ENCODE measurements at places on chromosomes 2 and 18.

GRCh38 chr2:239602290-239603282, 201.8 kb upstream of the HDAC4 start:
- peak; percentile 70 for DNase-seq

DNA sequence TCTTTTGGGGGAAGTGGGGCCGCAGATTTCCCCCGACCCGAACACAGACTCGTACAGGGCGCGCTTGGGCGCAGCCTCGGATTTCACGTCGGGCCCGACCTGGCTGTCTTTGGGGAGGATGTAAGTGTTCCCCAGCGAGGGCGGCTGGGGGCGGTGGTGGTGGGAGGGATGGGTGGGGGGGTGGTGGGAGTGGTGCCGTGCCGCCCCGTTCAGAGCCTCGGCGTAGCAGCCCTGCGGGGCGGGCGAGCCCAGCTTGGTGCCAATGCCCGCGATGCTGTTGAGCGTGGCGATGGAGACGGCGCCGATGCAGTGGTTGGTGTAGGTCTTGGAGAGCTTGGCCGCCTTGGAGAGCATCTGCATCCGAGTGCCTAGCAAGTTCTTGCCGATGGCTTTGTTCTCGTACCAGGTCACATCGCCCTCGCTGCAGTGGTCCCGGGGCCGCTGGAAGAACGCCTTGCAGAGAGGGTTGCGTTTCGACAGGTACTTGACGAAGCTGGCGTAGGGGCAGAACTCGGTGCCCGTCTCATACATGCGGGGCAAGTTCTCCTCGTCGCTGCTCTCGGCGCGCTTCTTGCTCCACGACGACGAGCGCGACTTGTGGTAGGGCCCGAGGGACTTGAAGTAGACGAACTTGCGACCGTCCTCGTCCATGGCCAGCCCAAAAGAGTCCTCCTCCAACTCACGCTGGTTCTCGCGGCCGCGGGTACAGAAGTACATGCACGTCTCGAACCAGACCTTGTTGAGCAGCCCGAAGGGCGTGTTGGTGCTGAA, 1.3 kb downstream of the KCTD1 start:
- peak; percentile 77 for DNase-seq

DNA sequence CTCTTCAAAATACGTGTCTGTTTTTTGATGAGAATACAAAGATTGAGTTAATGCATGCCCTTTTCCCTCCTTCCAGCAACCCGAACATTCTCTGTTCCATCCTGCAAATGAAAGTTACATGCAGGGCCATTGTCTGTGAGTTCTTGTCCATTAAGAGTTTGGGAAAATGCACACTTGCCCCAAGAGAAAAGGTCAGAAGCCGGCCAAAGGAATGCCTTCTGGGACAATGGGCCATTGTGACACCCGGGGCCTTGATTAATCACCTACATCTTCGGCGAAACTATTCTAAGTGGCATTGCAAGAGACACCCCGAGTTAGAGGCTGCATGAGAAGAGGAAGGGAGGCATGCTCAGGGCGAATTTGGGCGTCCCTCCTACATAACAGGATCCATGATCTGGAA, 73.7 kb upstream of the COPS8 start:
- DNase-seq: no peak

GRCh38 chr2:10655499-10656225, 34.1 kb downstream of the NOL10 start:
- no peak for DNase-seq

GRCh38 chr2:231394211-231395141, 1.0 kb upstream of the B3GNT7 start:
- no peak for DNase-seq

DNA sequence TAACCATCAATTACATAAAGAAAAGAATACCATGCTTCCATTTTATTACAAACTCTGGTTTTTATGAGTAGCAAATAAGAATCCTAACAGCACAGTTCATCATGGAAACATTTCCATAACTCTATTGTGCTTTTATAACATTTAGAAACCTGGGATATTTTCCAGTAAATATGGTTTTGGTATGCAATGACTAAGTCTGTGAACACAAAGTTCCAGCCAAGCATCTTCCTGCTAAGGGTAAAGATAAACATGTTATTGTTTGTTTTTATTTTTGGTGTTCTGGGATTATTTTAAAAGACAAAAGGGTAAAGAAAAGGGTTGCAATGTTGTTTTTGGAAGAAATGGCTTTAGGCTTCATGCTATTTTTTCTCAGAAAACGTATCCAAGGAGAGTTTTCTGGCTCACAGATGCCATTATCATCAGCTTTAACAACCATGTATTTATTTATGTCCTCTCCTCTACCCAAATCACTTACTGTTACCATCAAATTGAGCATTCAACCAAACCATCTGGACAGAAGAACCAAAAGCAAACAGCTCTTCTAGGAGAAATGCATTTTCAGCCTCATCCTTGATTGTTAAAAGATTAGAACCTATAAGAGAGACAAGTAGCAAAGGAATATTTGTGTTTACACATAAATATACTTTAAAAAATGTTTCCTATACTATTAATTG, 116.0 kb downstream of the PLA2R1 start:
- DNase-seq: no peak

DNA sequence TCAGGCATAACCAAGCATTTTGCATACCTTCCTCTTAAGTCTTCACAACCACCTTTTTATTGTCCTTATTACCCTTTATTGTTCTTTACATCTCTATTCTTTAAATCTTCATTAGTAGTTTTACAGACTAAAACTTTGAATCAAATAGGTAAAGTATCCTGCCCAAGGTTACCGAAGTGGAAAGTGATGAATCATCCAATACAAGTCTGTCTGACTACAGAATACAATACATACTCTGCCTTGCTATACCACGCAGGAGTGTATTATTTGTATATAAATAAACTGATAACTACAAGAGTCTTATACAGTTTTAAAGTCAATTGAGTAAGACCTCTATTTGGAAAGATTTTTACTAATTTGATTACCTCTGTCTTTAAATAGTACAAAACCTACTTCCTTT, 196.0 kb downstream of the ZEB2 start:
- DNase-seq: no peak

DNA sequence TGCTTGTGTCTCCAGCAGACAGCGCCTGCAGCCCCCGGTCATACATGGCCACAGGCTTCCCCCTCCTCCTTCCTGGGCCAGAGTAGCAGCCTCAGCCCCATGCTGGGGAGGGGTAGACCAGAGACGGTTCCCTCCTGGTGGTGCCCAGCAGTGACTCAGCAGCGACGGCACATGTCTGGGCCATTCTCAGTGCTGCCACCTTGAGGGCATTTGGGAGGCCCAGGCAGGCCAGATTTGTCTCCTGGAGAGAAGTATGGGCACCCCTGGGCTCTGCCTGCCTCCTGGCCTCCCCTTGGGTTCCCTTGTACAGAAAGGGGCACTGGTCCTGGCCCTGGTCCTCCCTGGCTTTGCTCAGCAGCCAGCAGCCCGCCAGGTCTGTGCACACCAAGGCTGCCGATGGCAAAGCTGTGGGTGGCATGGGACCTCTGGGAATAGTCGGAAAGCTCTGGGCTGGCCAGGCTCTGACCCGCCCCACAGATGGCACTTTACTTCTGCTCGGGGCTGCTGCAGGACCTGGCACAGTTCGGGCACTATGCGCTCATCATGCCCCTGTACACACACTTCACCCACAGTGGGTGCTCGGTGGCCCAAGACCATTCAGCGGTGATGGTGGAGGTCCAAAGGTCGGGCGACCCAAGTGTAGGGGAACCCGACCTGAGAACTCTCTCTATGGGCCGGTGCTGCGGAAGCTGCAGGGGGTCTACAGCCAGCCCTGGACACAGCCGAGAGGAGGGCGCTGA, 11.4 kb upstream of the ALPI start:
- DNase-seq: no peak

GRCh38 chr2:20603791-20604190, 47.1 kb downstream of the HS1BP3 start:
- DNase-seq: peak; percentile 37

- no peak for DNase-seq
These were observed 4.8 kb upstream of the KDM3A start for GRCh38 chr2:86436328-86436727.

- no peak for DNase-seq
These were observed 695.6 kb downstream of the TSN start for GRCh38 chr2:122451040-122451439.

DNA sequence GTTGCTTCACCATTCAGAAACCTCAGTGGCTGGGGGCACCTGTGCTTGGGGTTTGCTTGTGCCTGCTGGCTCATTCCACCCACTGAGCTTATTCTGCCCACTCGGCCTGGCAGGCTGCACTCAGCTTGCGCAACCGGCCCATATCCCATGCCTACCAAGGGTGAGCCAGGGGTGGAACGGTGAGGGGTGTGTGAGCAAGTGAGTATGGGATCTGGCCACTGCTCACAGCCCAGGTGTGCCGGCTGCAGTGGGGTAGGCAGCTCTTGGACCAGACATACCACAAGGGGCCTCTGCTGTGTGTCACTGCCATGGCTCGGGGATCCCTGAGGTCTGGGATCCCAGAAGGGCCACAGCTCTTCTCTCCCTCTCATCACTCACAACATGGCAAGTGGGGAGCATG, 1000.5 kb upstream of the CRIM1 start:
- DNase-seq: no peak

GRCh38 chr18:51350081-51350480, 152.6 kb upstream of the MEX3C start:
- DNase-seq: no peak

GRCh38 chr2:120766470-120767351, 31.0 kb downstream of the GLI2 start:
- DNase-seq: peak; percentile 70

- no peak for DNase-seq
These were observed 217.7 kb downstream of the LRRTM1 start for GRCh38 chr2:80086831-80087230.

- no peak for DNase-seq
These were observed 152.6 kb downstream of the GALNT14 start for GRCh38 chr2:30985493-30986230.

- no peak for DNase-seq
These were observed 124.8 kb downstream of the FIGN start for GRCh38 chr2:163610817-163611556.

- no peak for DNase-seq
These were observed 503.8 kb upstream of the NRXN1 start for GRCh38 chr2:51535763-51536162.

DNA sequence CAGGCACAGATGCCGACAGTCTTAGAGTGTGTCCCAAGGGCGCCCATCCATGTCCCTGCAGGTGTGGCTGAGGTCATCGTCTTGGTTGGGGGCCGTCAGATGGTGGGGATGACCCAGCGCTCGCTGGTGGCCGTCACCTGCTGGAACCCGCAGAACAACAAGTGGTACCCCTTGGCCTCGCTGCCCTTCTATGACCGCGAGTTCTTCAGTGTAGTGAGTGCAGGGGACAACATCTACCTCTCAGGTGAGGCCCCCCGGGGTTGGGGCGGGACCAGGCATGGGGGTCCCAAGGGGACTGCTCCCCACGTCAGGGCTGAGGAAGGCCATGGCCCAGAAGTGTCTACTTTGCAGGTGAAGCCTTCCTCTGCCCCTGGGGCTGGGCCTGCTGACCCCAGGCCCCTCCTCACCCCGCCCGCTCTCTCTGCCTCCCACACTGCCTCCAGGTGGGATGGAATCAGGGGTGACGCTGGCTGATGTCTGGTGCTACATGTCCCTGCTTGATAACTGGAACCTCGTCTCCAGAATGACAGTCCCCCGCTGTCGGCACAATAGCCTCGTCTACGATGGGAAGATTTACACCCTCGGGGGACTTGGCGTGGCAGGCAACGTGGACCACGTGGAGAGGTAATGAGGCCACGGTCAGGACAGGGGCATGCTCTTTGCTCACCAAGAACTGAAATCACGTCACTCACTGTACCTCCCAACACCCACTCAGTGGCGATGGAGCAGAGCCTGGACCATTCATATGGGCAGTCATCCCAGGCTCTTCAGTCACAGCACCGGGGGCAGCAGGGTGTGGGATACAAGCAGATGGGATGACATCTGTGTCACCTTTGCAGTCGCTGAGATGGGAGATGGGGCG, 230.8 kb downstream of the ATAD2B start:
- DNase-seq: no peak

DNA sequence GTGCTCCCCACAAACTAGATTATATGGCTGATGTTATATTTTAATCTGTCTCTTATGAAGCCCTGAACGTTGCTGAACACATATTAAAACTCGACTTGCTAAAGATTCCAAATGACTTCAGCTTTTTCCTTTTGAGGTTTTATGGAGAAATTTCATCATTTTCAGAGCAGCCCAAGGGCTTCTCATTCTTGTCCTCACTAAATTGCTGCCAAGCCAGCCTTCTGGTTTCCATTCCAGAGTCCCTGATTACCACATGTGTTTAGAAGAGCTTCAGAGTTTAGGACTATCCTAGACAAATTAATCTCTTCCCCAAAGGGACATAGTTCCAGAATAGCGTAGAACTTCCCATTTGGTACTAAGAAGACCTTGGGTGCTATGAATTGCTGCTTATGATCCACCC, 77.8 kb upstream of the CCDC195 start:
- no peak for DNase-seq

GRCh38 chr2:162280654-162281053, 37.4 kb upstream of the FAP start:
- no peak for DNase-seq

DNA sequence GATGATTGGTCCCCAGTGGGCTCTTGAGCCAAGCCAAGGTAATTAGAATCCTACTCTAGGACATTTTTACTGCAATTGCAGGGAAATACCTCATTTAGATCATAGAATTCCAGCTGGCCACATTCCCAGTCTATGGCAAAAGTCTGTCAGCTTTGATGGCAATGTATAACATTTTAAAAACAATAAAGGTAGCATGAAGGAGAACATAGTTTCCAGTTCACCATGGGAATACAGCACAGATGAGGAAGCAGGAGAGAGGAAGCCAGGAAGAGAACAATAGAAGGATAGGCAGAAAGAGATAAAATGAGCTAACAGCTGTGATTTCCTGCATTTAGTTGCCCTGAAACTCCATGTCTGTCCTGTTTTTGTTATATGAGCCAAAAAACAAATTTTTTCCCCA, 897.3 kb upstream of the DDX18 start:
- DNase-seq: no peak

DNA sequence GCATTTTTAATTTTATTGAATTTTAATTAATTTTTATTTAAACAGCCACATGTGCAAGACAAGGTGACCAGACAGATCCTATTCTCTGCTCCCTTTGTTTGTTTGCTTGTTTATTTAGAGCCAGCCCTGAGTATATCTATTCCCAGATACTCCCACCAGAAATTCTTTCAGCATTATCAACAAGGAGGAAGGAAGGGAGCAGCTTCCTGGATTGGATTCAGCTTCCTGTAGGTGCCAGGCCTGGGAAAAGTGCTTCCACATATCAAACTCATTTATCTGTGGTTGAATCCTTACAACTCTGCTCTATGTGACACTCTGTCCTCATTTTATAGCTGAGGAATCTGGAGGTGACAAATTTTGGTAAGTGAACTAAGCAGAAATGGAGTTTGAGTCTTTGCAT, 60.5 kb upstream of the KLF7 start:
- no peak for DNase-seq

GRCh38 chr2:7424481-7424880, 507.3 kb downstream of the RNF144A start:
- DNase-seq: no peak

All from spleen (tissue), 13 donors.